NCI-H1105 treated with DMSO at 0.1 percent for 48 hours (cell line): ENCODE measurements at places on chromosomes 2 and 18.

DNA sequence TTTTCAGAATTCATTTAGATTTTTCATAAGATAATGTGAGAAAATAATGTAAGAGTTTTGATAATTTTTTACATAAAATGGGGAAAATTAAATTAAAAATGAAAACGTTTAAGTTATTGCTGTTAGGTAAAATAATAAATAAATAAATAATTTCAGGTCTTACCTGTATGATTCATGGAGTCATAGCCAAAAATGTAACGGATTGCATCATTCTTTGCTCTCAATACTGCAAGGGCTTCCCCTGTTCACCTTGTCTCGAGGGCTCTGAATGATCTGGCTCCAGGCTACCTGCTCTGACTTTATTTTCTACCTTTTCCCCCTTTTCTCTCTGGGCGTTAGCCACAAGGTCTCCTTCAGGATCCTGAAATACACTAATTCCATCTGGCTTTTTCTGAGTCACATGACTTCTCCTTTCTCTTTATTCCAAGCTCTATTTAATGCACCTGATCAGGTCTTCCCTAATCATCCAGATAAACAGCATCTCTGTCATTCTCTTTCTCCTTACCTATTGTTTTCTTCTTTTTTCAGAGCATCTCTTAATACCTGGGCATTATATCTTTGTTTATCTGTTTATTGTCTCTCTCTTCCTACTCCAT, 30.0 kb upstream of the CFAP36 start:
- no peak for DNase-seq

DNA sequence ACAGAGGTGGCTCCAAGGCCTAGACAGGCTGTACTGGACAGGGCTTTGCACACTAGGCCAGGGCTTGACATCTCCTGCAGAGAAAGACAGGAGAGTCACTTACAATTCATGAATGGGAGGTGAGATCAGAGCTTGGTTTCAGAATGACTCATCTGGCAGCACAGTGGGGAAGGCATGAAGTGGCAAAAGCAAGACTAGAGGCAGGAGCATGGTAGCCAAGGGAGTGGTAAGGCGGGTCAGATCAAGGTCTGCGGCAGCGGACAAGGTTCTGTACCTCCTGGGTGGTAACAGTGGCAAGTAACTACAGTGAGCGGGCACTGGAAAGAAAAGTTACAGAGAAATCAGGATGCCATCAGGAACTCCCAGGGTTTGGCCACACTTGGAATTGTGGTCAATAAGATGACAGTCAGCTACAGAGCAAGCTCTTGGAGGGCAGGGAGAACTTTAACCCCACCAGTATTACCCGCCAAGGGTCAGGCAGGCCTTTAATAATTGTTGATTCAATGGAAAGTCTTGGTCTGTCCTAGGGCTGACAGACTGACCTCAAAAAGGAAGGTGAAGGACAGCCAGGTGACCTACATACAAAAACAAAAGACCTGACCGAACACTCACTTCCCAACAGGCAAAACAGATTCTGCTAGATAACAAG, 5.7 kb downstream of the MCFD2 start:
- DNase-seq = no peak

GRCh38 chr2:150880986-150881385, 380.7 kb downstream of the RBM43 start:
- DNase-seq = no peak

- DNase-seq = no peak
These were observed 162.1 kb downstream of the LDLRAD4 start for GRCh38 chr18:13380691-13381070.

GRCh38 chr2:78065366-78065765, 543.2 kb upstream of the LRRTM4 start:
- DNase-seq = no peak

DNA sequence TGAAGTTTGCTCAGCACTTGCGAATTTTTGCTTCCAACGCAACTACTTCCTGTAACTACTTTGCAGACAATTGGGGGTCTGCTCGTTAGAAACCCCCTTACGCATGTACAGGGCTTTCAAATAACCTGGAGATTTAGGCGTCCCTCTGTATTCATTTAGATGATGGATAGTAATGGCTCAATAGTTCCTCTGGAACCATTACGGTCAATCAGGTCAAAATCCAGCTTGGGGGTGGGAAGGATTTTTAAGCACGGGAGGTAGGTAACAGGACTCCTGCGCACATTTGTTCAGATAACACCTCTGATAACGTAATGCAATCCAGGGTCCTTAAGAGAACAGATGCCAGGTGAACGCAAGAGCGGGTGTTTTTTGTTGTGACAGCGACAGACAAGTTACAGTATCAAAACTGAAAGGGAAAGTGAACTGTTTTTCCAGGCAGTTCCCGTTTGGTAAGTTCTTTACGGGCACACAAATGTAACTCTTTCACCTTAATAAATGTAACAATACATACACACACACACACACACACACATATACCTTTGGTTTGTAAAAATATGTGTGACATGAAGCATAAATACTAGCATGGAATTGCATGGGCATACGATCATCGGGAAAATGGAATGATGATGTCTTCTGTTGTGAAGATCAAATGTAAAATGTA, 3.8 kb upstream of the OSR1 start:
- DNase-seq = peak; percentile 39

GRCh38 chr2:212596688-212597087, 58.1 kb upstream of the ERBB4 start:
- DNase-seq = no peak

GRCh38 chr2:80703532-80703931, 399.0 kb upstream of the LRRTM1 start:
- DNase-seq = no peak

DNA sequence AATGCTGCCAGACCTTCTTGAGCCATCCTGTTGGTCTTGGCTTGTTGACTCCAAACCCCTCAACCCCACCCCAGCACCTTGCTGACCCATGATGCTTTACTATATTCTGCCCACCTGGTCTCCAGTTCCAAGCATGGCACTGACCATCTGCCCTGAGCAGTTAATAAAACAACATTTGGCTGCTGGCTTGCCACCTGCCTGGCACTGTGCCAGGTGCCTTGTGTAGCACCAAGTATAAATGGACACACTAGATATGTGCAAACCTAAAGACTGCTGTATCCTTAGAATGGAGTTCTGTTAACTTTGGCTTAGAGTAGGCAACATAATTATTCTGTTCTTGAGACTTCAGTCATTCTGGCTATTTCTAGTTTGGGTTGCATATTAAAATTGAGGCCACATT, 91.4 kb downstream of the ACSL3 start:
- DNase-seq = peak; percentile 79

DNA sequence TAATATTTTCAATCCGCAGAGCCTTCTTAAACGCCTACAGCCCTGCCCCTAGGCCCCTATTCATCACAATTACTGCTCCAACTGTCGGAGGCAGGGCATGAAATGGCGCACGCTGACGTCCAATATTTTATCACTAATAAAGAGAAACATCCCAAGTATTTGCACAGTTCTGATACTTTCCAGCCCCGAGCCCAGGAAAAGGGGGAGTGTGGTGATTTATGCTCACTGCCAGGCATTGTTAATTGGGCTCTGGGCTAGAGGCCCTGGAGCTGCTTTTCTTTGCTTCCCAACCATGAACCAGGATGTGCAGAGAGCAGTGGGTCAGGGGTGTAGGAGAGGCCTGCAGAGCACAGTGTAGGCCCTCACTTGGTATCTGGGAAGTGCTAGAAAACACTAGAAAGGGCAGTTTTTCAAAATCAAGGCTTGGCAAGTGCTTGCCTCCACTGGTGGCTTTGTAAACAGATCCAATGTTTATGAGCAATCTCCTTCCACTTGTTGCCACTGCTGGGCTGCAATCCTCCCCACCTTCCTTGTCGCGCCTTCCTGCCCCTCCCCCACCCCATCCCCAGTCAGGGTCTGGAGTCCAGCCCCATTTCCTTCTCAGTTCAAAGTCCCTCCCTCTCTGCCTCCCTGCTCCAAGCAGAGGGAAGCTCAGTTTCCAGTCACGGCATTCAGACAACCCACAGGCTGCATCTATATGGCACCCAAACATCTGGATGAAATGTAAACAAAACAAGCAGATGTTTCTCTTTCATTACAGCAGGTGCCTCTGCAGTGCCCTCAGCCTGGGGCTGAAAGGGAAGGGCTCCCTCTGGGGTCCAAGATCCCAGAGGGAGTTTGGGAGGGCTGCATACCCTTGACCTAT, 83.9 kb upstream of the PKDCC start:
- no peak for DNase-seq

- DNase-seq = no peak
These were observed 148.1 kb upstream of the PID1 start for GRCh38 chr2:229419158-229419557.

- DNase-seq = no peak
These were observed 4.7 kb upstream of the DNAJB2 start for GRCh38 chr2:219274361-219274921.

DNA sequence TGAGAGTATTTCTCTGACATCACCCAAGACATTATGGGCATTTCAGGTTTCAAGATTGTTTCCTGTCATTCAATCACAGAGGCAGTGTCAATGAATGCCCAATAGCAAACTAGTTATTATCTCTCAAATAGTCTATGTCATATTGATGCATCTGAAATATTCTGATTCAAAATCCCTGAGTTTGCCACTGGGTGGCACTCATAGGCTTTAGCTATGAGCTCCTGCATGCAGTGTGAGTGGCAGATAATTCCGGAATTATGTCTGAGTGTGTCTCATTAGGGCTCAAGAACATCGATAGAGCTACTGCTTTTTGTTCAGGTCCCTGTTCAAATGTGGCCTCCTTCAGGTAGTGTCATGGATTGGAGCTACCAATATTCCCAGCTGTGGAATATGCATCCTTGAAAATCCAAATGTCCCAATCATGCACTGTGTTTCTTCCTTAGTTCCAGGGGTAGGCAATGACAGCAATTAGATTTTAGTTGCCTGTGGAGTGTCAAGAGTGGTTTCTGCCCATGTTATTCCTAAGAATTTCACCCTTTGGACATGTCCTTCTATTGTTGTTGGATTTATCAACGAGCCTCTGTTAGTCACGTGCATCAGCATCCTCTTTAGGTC, 7.8 kb upstream of the OR6B3 start:
- DNase-seq = peak; percentile 34

DNA sequence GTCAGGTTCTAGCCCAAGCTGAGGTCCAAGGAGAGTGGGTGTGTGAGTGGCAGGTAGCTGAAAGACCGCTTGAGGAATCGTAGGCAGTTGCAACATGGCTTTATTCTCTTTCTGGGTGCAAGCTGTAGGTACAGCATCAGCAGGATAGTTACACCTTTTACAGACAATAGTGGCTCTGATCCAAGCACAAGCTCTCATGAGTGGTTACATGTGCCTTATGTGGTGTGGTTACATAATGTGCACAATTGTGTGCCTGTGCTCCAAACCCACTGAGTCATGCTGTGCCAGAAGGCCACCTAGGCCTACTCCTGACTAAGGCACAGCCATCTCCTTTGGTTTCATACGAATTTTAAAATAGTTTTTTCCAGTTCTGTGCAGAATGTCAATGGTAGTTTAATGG, 227.6 kb downstream of the SATB2 start:
- DNase-seq = no peak

- DNase-seq = no peak
These were observed 71.2 kb upstream of the TMEM200C start for GRCh38 chr18:5966514-5966913.

DNA sequence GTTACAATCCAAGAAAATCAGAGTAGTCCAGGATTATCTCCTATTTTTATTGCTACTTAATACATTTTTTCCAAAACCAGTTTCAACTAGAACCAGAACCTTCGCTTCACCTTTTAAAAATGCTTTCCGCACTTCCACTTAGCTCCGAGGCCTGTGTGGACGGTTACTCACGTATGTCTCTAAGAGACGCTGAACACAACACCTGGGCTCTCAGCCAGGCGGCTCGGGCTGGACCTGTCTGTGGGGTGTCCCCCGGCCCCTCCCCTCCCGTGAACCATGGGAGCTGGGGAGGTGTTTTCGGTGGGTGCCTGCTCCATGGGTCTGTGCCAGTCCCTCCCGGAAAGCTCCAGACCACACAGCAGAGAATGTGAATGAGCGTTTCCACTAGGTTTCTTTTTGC, 223.8 kb downstream of the GLI2 start:
- DNase-seq = no peak

- no peak for DNase-seq
These were observed 10.5 kb upstream of the NOL10 start for GRCh38 chr2:10700078-10700803.

DNA sequence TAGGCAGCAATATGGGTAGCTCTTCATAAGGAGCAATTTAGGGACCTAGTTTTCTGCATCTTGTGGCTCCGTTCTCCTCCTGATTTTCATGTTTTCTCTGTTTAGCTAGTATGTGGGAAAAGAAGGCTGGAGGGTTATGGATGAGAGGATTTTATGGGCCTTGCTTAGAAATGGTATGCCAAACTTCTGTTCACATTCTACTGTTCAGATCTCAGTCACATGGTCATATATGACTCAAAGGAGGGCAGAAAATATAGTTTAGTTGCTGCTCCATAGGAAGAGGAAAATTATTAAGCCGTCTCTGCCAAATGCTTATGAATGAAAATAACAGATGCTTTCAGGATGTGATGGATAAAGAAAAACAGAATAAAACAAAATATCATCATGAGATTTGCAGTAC, 361.8 kb upstream of the CWC22 start:
- DNase-seq = no peak

- DNase-seq = peak; percentile 78
These were observed 3.6 kb downstream of the B3GNT2 start for GRCh38 chr2:62199392-62200125.

DNA sequence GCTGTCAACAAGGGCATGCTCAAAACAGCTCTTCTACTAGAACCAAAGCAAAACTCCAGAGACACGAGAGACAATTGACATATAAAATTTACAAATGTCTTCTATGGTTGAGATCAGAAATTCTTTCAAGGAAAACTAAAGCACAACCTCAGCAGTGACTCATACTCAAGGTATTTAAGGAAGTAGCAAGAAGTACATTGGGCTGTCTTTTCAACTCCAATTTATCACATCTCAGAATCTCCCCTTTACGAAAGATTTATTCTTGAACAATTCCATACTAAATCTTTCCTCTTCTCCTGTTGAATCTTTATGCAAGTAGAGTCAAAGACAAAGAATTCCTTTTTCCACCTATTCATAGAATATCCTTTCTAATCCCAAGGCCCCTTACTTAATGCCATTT, 324.0 kb downstream of the IRS1 start:
- no peak for DNase-seq

DNA sequence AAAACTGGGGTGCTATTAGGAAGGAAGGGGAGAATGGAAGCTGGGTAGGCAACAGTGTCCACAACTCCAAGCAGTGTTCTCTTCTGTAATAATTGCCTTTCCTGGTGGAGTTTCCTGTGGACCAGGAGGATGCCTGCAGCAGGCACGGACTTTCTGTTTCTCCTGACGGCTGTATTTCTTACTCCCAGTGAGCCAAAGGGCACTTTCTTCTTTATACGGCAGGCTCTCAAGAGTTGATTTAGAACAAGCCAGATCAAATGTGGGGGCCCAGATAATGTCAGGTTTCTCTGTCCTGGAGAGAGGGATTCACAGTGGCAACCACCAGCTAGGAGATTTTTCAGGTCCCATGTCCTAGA, 13.0 kb upstream of the PROC start:
- no peak for DNase-seq

- peak; percentile 45 for DNase-seq
These were observed 51.5 kb upstream of the DCC start for GRCh38 chr18:52288403-52289004.
